Panc1 (cell line): ENCODE measurements at places on chromosomes 5 and 9. TPM values are rescaled to one million over a fixed set of nuclear protein-coding genes. Genes with fewer than 3 reads are reported as not detected.

DNA sequence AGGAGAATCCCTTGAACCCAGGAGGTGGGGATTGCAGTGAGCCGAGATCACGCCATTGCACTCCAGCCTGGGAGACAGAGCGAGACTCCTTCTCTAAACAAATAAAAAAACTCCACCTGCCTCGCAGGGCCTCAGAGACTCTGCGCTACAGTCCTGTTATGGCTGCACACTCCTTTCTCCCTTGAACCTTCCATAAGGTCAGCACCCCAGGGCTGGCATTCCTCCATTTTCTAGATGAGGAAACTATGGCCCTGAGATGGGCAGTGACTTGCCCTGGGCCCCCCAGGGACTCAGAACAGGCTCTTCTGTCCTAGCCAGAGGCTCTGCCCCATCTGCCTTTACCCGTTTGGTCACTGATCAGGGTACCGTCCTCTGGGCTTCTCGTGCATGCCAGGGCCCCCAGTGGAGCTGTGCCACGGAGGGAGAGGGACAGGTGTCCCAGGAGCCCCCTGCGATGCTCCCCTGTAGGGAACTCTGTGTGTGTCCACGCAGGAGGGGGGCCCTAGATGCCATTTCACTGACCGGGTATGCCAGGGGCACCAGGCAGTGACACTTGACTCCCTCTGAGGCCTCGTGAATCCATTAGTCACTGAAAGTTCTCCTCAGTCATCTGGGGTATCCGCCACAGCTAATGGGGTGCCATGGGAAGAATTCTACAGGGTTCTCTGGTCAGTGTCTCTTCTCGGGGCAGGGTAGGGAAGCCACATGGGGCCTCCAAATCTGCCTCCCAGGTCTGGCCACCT lies 16.2 kb downstream of the RALGDS start:
- H3K4me3 ChIP-seq: no peak overlapping the region
- H3K4me1 ChIP-seq: no peaks in the 10 kb centered on the region
- no peaks in the 10 kb centered on the region for H3K27me3 ChIP-seq
- no peak for DNase-seq

- DNase-seq: peak; percentile 35
- H3K27me3 ChIP-seq: no peaks in the 10 kb centered on the region
- H3K36me3 ChIP-seq: no peaks in the 10 kb centered on the region
- H3K4me3 ChIP-seq: no peak overlapping the region
- H3K4me1 ChIP-seq: no peaks in the 10 kb centered on the region
- H3K27ac ChIP-seq: no peak overlapping the region
Measured at GRCh38 chr5:129664336-129664937, 83.5 kb upstream of the MINAR2 start.

Gene CHSY3
- total RNA-seq: not detected

GRCh38 chr5:27598576-27598975 lies 560.2 kb upstream of the CDH9 start:
- H3K27ac ChIP-seq: no peak overlapping the region
- no peaks in the 10 kb centered on the region for H3K4me1 ChIP-seq
- no peaks in the 10 kb centered on the region for H3K36me3 ChIP-seq
- no peak overlapping the region for H3K4me3 ChIP-seq
- no peak for DNase-seq

GRCh38 chr5:4643190-4643589 lies 496.9 kb upstream of the ADAMTS16 start:
- no peaks in the 10 kb centered on the region for H3K27me3 ChIP-seq
- no peak for DNase-seq
- H3K27ac ChIP-seq: no peak overlapping the region
- no peak overlapping the region for H3K4me3 ChIP-seq
- H3K4me1 ChIP-seq: no peaks in the 10 kb centered on the region
